ENCODE measurements at places on chromosomes 4 and X. TPM values are rescaled to one million over a fixed set of nuclear protein-coding genes. Genes with fewer than 3 reads are reported as not detected.

The EIF4E gene
- total RNA-seq, result 204 TPM

The MAGEA12 gene
- total RNA-seq, result 142 TPM

- no peak for DNase-seq
Observed at GRCh38 chrX:2549876-2550275, 49.1 kb upstream of the DHRSX start.

The GYPA gene
- not detected for total RNA-seq

DNA sequence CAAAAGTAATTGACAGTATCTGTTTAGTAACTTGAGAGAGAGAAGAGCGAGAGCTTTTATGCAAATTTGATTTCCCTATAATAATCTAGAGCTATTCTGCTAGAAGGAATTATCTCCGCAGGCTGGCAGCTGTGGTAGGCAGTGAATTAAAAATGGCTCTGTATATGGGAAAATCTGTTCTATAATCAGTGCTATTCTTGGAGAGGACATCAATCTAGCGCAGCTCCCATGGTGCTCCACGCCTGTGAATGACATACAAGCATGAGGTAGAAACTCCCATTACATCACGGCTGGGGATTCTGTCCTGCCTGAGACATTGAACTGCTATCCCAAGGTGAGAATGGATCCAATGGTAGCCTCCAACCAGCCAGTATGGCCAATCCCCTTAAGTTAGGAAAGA, 179.0 kb downstream of the DHX15 start:
- no peak for DNase-seq

DNA sequence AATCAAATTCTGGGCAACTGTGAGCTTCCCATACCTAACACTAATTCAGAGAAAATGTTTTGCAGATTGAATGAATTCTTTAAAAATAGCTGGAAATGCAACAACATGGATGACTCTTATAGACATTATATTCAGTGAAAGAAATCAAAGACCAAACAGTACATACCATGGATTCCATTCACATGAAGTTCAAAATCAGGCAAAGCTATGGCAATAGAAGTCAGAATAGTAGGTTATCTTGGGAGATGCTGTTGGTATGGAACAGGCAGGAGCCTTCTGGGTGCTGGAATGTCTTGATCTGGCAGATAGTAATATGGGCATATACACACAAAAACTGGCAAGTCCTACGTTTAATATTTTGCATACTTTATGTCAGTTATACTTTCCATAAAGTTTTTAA, 25.5 kb upstream of the CBLL2 start:
- no peak for DNase-seq

GRCh38 chr4:26570596-26570995, 13.3 kb upstream of the TBC1D19 start:
- DNase-seq, result no peak

The SLC25A5 gene
- total RNA-seq, result 485 TPM

- peak; percentile 6 for DNase-seq
Observed at GRCh38 chr4:78945651-78946179, 6.5 kb upstream of the PAQR3 start.

DNA sequence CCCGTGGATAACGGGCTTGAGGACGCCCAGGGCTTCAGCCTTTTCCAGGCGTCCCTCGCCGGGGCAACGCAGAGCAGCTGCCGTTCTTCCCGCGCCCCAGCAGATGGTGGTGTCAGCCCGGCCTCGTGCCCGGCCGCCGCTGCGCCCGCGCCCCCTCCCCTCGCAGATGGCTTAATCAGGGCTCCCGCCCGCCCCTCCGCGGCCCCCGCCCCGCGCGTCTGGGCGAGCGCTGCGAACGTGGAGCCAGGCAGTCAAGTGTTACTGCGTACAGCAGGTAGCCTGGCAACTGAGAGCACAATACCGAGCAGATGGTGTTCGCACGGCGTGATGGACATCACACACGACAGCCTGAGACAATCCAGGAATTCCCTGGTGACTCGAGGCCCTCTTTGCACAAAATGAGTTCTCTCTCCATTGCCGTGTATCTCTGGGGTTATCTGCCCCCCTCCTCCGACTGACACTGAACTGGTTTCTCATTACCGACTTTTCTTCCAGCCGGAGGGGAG, 69.3 kb downstream of the MGST2 start:
- DNase-seq, result peak; percentile 25

DNA sequence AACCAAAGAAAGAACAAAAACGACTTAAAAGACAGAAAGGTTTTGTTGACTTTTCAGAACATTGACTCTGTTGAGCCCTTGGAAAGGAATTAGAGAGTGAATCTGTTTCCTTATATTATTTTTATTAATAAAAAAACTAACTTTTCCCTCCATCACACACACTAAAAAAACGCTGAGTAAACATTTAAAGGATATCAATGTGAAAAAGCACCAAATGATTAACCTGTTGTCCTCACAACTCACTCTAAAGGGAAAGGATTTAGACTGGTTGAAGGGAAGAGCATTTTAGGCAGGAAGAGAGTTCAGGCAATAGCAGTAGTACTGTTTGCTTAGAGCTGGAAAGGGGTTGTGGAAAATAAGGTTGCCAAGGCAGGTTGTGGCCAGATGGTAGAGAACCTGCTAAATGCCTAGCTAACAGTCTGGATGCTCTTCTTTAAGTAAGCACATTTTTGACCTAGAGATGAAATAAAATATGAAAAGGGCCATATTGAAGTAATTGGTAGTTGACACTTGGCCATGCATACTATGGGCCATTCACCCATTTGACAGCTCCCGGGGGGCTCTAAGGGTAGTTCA, 98.0 kb upstream of the NDP start:
- no peak for DNase-seq

DNA sequence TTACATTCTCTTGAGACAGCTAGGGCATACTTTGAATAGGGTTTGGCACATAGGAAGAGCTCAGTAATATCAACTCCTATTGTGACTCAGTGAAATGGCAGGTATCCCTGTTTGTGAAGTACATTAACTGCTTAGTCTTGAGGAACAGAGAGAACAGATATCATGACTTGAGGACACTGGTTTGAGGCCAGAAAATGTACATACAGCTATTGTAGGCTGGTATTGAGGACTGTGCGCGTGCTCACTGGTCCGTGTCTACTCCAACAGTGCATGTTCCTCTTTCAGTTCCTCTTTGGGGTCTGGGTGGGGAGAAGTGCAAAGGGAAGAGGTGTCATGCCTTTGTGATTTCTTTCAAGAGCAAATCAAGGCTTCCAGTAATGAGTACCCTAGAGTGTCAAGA, 34.6 kb upstream of the TBC1D9 start:
- DNase-seq, result peak; percentile 64

GRCh38 chrX:79153348-79153747, 8.9 kb downstream of the GPR174 start:
- DNase-seq, result no peak

The HOPX gene
- total RNA-seq, result not detected

DNA sequence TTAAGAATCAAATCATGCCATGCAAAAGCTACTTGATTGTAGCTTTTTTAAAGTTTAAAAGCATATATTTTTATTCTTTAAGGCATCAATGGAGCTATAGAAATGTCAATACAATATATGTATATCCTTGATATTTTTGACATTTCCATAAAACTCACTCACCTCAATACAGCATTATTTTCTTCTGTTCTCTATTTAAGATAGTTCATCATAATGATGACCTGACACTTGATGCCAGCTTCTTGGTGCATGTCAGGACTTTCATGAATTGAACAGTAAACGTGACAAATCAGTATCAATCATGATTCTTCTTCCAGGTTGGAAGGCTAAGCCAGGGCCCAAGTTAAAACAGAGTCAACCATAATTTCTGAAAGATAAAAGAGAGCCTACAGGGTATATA, 33.6 kb upstream of the ATP8A1 start:
- DNase-seq, result no peak

DNA sequence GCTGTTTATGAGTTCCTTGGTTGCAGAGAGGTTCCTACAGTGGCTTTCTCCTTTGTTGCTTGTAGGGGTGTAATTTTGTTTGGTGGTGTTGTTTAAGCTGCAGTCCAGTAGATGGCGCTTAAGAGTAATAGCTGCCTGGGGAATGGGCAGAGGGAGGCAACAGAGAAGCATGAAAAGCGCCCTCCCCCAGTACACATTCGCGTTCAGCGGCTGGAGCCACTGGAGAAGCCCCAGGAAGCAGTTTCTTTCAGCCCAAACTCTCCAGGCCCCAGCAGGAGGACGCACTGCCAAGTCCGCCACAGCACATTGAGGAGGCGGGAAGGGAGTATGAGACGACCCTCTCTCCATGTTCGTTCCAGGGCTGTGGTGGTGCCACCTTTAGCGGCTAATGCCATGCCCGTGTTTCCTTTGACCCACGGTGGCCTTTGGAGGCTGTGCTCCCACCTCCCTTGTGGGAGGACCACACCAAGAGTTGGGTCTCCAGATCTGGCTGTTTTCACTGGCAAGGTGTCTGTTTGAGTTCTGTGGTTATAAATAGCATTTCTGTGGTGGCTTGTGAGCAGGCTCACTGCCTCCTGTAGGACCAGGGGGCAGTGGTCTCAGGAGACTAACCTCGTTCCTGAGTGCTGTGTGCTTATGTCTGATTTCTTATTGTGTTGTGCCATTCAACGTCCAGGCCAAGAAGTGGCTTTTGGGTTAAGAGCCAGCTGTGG, 252.3 kb downstream of the ARHGAP10 start:
- peak; percentile 70 for DNase-seq

DNA sequence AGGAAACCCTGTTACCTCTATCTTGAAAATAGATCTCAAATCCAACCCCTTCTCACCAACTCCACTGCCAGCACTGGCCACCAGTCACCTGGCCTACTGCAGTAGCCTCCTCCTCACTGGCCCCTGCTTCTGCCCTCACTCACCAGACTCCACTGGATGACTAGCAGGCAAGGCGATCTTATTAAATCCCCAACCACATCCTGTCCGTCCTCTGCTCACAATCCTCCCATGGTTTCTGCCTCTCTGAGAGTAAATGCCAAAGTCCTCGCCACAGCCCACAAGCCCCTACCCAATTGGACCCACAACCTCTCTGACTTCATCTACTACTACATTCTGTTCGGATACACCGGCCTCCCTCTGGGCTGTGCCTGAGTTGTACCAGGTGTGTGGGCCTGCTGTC, 5.4 kb upstream of the PIM2 start:
- DNase-seq, result peak; percentile 15

GRCh38 chr4:80076681-80077080, 3.7 kb upstream of the ANTXR2 start:
- no peak for DNase-seq

- DNase-seq, result no peak
Observed at GRCh38 chrX:55488006-55488592, 1.5 kb downstream of the USP51 start.

The SYN1 gene
- not detected for total RNA-seq

- DNase-seq, result no peak
Observed at GRCh38 chr4:34629451-34629850, 1614.9 kb downstream of the ARAP2 start.

The PGM2 gene
- 104 TPM for total RNA-seq

The CXCL1 gene
- total RNA-seq, result not detected

GRCh38 chr4:20778896-20779295, 78.6 kb downstream of the PACRGL start:
- DNase-seq, result peak; percentile 2

GRCh38 chr4:75344915-75345314, 169.3 kb downstream of the RCHY1 start:
- DNase-seq, result peak; percentile 4

GRCh38 chr4:181281451-181281850, 961.8 kb upstream of the TENM3 start:
- no peak for DNase-seq

The NFXL1 gene
- total RNA-seq, result 9.1 TPM

DNA sequence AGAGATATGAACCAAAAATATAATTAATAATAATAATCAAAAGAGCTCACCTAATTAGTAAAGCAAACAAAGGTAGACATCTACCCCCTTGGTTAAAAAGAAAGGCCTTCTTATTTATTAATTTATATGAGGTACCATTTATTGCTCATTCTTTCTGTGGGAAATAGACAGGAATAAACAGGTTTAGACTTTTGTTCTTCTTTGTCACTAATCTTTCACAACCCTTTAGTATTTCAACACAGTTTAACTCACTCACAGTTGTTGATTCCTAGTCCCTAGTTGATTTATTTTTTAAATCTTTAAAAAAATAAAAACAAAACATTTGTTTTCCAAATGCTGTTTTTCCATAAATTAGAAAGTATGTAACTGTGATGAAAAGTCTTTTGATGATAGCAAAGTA, 5.6 kb downstream of the PPARGC1A start:
- no peak for DNase-seq

DNA sequence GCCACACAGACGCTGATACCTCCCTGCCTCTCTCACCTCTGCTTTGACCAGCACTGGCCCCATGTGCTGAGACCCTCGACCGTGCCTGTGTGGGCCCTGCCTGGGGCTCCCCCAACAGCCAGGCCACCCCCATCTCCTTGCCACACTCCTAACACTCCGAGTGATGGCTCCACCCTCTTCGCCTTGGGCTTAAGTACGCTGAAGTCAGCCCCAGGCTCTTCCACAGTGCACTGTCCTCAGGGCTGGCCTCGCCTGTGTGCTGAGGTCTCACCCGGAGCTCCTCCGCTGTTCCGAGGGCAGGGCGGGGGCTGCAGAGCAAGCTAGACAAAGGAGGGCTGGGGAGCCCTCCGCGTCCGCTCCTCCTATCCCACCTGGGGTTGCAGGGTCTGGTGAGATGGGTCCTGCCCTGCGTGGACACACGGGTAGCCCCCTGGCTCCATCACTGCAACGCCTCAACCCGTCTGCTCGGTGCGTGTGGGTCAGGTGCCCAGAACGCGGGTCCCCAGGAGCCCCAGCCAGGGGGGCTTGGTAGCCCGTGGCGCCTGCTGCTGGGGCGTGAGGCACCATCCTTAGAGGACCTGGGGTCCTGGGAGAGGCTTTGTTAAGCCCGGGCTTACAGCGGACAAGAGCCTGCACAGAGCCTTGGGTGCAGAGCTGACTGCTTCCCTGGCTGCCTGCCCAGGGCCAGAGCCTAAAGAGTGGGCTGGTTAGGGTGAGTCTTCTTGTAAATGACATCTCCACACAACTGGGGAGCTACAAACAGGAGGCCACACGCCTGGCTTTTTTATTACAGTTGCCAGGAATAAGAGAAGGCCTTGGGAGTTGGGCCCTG, 42.6 kb upstream of the NKX1-1 start:
- no peak for DNase-seq

DNA sequence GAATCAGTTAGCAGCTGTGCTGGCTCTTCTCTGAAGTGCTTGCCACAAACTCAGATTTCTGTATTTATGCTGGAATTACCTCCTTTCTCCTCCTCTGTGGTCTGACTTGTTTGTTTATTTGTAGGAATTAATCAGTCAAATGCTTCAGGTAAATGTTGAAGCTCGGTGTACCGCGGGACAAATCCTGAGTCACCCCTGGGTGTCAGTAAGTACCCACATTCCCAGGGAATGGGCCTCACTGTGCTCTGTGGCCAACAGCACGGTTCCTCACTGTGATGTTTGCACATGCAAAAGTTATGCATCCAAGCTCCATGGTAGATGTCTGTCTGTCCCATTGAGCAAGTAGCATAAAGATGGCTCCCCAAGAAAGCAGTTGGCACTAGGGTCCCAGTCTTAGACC, 169.9 kb downstream of the DCLK2 start:
- DNase-seq, result no peak

Data from HT1080 (cell line).